ENCODE measurements at places on chromosomes 1 and 21.

DNA sequence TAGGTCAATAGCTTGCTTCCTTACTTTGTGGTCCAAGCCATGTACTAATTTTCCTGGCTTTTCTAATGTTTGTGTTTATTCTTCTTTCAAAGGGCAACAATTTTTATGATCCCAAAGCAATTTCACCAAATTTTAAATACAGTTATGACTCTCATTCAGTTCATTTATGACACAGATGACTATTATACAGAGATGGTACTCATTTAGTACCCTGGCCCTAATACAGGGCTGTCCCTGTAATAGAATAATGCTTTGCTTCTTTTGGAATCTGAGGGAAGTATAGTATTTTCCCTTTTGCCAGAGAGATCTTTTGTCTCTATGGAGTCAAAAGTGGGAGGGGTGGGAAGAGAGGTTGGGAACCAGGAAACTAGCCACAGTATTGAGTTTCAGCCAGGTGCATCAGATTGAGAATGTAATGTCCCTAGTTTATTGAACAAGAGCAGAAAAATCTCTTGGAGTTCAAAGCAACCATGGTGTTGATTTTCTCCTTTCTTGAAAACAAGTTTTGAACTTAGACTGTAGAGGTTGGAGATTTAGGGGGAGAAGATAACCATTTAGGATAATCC, 20.4 kb downstream of the DENND2D start:
- no peak for DNase-seq

DNA sequence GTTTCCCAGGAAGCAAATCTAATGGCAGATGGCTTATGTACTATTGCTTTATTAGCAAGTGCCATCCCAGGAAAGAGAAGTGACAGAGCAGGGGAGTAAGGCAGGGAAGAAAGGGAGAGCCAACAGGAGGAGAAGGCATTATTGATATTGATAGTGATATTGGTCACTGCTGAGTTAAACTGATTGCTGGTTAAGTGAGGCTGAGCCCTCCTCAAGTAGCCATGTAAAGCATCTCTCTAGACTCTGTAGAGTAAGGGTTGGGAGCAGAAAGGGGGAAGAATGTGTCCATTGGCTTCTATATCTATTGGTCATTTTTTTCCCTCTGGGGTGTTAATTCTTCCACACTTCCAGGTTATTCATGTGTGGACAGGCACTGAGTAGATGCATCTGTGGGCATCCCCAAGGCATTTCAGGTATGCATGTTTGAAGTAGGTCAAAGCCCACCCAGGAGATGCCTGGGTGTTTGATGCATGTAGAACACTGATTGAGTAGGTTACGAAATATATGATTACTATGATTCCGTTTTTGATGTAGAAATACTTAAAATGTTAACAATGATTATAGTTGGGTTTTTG, 290.5 kb upstream of the DPYD start:
- DNase-seq = no peak

- DNase-seq = no peak
Measured at GRCh38 chr1:42735477-42736105, 4.4 kb downstream of the CLDN19 start.

- no peak for DNase-seq
Measured at GRCh38 chr1:205230982-205231381, 3.2 kb downstream of the TMCC2 start.

- DNase-seq = no peak
Measured at GRCh38 chr21:43829575-43830119, 35.4 kb upstream of the AGPAT3 start.
